ENCODE measurements at places on chromosomes 5 and 9. TPM values are rescaled to one million over a fixed set of nuclear protein-coding genes. Genes with fewer than 3 reads are reported as not detected.

The CTSV gene
- 0.51 TPM for total RNA-seq

The SAXO1 gene
- total RNA-seq: not detected

DNA sequence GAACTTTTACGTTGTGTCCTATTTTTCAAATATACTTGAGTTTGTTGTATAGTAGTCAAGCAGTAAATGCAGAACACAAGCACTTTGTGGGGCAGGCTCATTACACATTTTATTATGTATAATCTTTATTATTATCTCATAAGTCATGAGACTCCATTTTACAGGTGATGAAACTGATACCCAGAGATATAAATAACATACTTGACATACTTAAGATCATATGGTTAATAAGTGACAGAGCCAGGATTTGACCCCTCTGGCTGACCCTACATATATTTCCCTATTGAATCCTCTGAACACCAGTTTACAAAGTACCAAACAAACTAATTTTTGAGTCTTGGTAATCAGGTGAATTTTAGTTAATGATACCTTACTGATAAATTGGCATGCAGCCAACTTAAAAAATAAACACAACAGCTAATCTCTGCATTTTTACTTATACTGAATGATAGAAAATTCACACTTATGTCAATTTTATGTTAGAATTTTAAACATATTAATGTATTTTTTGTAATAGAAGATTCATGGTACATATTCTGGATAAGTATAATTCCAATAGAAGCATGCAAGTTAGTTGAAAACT lies 305.0 kb upstream of the MEF2C start:
- DNase-seq: no peak

The KLHL9 gene
- 14.8 TPM for total RNA-seq

DNA sequence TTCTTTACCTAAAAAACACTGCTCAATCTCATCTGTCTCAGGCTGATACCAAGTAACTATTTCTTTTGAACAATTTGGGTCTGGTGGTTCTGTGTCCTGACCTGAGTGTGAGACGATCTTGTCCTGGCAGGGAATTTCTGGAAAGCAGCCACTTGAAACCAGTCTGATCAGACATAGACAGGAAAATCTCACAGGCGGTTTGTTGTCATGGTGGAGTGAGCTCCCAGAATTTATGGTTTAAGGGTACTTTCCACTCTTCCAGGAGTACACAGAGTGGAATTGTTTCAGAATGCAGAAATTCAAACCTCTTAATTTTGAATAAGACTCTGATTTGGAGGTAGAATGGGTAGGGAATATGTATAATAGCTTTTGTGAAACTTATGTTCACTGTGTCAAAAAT lies 268.2 kb downstream of the ISL1 start:
- DNase-seq: no peak

GRCh38 chr5:178555005-178555404 lies 35.2 kb downstream of the COL23A1 start:
- no peak for DNase-seq

- DNase-seq: no peak
Measured at GRCh38 chr5:78501411-78502352, 141.3 kb downstream of the SCAMP1 start.

DNA sequence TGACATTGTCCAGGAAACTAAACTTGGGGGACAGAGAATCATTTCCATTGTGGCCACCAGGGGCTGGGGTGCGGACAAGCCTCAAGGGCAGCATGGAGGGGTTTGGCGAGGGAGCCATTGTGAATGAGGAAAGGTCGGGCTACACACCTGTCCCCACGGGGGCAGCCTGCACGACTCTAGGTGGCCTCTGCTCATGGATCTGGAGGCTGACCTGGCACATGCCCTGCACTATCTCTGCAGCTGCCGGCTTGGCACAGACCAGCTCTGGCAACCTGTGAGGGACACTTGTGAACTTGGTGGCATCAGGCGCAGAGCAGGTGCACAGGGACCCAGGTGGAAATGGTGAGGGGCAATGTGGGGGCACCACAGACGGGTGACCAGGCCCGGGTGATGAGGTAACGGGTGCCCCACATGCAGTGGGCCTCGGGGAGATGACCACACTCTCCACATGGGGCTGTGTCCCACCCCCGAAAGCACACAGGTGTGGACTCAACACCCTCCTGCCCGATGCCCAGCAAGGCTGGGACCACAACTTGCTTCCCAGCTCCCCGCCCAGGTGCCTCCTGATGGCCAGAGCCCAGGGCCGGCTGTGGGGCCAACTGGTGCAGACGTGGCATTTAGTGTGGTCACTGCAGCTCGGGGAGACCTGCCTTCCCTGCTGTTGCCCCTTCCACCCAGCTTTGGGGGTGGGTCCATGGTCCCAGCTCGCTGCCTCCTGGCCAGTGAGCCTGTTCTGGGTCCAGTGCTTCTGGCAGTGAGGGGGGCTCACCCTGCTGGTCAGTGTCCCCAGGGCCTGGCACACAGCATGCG lies 60.9 kb upstream of the UBAC1 start:
- no peak for DNase-seq

- no peak for DNase-seq
Measured at GRCh38 chr9:131011274-131012022, 2.5 kb downstream of the LAMC3 start.

DNA sequence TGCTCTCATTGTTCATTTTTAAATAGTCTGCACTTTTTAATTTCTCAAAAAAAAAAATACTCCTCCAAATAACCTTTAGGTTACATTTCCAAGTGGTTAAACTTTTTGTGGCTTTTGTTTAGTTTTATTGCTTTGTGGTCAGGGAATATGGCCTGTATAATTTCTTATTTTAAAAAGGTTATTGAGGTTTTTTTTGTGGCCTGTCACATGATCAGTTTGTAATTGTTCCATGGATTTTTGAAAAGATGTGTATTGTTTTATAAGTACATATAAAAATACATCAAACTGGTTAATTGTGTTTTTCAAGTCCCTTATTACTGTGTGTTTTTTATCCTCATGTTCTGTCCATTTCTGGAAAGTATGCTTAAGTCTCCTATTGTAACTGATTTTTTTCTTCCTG lies 64.0 kb downstream of the ZNF618 start:
- no peak for DNase-seq

DNA sequence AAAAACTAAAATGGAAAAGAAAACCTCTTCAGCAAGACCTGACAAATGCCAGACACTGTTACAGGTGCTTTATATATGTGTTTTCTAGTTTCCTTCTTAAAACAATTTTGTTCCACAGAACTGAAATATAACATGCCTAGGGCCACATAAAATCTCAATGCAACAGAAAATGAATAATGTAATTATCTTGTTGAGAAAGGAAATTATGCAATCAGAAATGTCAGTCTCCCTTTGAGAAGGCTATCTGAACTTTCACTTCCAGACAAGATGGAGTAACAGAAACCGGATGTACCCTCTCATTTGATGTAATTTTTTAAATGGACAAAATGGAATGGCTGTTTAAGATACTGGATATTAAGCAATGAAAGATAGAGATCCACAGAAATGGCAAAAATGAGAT lies 79.2 kb downstream of the AGTPBP1 start:
- DNase-seq: no peak

DNA sequence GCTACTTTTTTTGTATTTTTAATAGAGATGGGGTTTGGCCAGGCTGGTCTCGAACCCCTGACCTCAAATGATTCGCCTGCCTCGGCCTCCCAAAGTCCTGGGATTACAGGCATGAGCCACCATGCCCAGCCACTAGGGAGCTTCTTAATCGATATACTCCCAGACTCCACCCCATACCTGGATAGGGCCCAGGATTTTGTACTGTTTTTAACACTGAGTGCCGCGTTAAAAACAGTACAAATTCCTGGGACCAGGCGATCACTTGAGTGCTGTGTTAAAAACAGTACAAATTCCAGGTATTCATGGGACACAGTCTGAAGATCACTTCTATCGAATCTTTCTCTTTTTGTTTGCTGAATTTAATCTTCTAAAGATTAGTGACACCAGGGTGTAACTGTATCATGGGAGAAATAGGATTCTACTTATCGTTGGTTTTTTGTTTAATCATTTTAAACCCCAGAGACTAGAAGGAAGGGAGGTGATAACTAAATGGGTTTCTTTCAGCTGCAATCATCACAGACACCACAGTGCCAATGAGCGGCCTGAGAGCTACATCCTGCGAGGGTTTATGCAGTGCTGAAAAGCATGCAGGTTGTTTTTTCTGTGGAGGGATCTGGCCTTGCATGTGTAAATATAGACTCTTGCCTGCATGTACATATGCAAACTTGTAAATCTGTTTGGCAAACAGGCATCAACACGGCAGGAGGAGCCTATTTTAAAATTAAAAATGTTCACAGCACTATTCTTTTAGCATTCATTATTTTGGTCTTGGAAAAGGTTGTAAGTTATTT lies 303.8 kb upstream of the WWC1 start:
- DNase-seq: no peak

The ARL15 gene
- total RNA-seq: 7.4 TPM

The NR2F1 gene
- not detected for total RNA-seq

The PPP2R2B gene
- total RNA-seq: 0.12 TPM

- no peak for DNase-seq
Measured at GRCh38 chr9:78676009-78676408, 379.1 kb downstream of the PSAT1 start.

DNA sequence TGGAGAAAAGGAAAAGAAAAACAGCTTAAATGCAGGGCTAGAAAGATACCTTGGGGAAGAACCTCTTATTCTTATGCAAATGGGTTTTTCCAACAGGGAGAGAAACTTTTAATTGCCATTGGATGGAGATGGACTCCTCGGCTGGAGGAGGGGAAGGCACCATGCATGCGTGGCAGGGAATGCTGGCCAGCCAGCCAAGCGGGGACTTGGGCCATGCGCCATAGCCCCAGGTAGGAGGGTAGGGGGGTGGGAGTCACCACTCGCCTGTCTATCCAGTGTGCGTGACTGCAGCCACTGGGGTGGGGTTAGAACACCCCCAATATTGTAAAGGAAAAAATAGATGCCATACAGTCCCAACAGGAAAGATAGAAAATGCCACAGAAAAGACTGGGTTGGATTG lies 119.9 kb upstream of the ELAVL2 start:
- no peak for DNase-seq

The MELK gene
- total RNA-seq: 54.2 TPM

GRCh38 chr9:38523121-38523520 lies 97.3 kb downstream of the ANKRD18A start:
- DNase-seq: no peak

The PIP5KL1 gene
- 0.90 TPM for total RNA-seq

The CAMK4 gene
- total RNA-seq: 47.7 TPM

The ADRA1B gene
- not detected for total RNA-seq

DNA sequence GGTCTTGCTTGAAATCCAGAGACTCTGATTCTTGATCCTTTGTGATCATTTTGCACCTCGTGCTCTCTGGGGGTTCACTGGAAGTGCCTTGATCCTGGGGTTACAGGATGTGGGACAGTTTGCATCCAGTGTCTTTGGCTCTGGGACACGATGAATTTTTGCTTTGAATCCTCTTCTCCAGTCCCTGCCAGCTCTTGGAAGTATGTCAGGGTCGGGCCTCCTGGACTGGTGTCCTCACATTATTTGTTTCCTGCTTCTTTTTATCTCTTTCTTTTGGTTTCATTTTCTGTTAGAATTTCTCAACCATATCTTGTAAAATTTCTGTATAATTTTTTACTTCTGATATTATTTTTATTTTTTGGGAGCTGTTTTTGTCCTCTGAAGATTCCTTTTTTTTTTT lies 34.2 kb downstream of the SECISBP2 start:
- no peak for DNase-seq

DNA sequence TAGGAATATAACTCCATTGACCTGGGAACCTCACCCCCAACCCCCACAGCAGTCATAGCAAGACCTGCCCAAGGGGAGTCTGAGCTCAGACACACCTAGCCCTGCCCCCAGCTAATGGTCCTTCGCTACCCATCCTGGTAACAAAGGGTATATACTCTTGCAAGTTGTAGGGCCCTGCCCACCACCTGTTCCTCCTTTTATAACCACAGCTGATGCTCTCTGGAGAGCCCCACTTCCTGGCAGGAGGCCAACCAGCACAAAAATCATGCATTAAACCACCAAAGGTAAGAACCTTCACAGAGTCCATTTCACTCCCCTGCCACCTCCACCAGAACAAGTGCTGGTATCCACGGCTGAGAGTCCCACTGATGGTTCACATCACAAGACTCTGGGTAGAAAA lies 1195.3 kb upstream of the SEMA6A start:
- DNase-seq: no peak

DNA sequence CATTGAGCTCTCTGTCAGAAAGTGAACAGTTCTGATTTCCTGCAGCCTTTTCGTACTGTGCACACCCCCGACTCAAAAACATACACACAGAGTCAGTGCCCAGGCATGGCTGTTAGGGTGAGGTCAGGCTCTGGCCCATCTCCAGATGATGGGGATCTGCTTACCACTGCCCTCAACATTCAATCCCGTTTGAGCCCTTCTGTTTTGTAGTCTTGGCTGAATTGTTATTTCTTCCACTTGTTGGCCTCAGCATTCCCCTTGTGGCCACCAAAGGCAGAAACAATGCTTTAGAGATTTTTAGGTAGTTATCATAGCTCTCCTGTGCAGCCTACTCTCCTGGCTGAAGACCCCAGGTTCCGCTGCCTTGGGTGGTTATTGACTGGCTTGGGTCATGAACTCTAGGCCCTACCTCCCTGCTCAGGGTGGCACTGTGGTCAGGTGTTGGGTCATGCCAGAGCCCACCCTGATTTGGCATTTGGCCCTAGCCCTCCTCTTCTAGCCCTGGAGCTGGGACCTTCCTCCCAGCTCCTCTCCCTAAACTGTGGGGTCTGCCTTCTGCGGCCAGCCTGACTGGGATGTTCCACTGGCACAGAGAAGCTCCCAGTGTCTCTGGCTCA lies 7.8 kb upstream of the MYOZ3 start:
- no peak for DNase-seq

- no peak for DNase-seq
Measured at GRCh38 chr5:157115502-157115901, 6.7 kb upstream of the HAVCR2 start.

GRCh38 chr5:103617913-103618312 lies 55.3 kb upstream of the NUDT12 start:
- no peak for DNase-seq

DNA sequence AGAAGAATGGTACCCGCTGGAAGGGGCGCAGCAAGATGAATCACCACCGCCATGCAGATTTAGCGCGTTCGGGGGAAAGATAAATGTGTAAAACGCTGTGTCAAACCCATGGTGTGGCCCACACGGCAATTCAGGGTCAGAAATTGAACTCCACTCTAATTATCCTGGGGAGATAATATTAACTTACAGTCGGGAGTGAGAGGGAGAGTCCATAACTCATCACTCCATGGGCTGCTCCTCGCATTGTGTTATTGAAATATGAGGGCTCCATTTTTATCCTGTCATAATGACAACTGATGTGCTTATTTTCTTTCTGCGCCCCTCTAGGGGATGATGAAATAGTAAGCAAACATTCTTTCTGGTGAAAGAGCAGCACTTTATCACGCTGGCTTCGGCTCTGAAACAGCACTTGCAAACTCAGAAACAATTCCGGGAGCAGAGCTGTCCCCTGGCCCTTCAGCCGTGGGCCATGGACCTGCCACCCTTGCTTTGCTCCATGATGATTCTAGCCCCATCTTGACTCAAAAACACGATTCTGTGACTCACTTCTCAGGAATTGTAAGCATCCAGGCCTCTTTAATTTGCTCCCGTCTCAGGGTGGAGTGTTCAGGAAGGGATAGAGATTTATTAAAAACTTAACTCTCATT lies 431.6 kb downstream of the IRX1 start:
- DNase-seq: no peak

Data from activated CD4-positive, alpha-beta T cell treated with anti-CD3 and anti-CD28 coated beads, Interleukin-2, amount 10 ng/mL, durations not matched to agents 24 days and 14 days (primary cell).